ENCODE measurements at places on chromosomes 7 and 10. TPM values are rescaled to one million over a fixed set of nuclear protein-coding genes. Genes with fewer than 3 reads are reported as not detected.

DNA sequence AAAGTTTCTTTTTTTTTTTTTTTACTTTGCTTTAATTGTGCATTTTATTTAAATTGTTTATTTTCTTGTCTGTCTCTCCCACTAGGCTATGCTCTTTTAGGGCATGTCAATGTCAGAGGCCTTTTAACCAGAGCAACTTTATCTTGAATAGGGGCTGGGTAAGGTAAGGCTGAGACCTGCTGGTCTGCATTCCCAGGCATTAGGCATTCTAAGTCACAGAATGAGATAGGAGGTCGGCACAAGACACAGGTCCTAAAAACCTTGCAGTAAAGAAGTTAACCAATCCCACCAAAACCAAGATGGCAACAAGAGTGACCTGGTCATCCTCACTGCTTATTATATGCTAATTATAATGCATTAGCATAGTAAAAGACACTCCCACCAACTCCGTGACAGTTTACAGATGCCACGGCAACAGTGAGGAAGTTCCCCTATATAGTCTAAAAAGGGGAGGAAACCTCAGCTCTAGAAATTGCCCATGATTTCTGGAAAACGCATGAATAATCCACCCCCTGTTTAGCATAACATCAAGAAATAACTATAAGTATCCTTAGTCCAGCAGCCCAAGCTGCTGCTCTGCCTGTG, 47.0 kb upstream of the FRMD4A start:
- DNase-seq, result no peak

GRCh38 chr10:132151951-132152505, 34.7 kb upstream of the DPYSL4 start:
- peak; percentile 26 for DNase-seq

DNA sequence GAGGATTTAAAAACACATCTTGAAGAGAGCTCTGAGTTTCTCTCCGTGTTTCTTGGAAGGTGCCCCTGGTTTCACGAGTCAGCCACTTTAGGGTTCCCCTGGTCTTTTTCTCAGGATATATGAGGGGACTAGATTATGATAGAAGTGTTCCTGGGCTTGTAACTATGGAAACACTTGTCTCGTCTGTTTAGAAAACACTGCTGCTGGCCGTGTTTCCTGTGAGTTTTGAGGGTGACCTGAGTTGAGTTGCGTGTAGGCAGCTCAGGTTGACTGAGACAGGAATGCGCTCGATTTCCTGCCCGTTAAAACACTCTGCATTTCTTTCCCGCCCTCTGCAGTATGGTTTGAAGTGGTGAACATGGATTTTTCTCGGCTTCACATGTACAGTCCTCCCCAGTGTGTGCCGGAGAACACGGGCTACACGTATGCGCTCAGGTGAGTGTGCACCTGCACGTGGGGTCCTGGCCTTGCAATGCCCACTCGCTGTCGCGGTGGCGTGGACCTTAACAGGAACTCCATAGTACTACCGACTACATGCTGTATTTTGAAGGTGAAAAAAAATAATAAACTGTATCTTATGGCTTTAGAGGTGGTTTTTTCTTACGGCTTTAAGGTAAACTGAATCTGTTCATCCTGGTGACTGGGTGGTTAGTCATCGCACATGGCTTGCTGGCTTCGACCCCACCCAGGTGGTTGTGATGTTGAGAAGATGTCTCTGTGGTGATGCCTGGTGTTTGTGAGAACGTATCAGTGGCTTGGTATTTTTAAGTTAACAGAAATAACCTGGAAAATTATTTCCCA, at the start of gene SUN1:
SUN1 (plus strand) TSS at position 310 of the 801 bp plus-strand sequence; CDS start at position 359, 49 bp downstream.
- DNase-seq, result no peak

The MMP21 gene
- 0.14 TPM for total RNA-seq

GRCh38 chr7:90763108-90763507, 167.0 kb downstream of the CDK14 start:
- no peak for DNase-seq

DNA sequence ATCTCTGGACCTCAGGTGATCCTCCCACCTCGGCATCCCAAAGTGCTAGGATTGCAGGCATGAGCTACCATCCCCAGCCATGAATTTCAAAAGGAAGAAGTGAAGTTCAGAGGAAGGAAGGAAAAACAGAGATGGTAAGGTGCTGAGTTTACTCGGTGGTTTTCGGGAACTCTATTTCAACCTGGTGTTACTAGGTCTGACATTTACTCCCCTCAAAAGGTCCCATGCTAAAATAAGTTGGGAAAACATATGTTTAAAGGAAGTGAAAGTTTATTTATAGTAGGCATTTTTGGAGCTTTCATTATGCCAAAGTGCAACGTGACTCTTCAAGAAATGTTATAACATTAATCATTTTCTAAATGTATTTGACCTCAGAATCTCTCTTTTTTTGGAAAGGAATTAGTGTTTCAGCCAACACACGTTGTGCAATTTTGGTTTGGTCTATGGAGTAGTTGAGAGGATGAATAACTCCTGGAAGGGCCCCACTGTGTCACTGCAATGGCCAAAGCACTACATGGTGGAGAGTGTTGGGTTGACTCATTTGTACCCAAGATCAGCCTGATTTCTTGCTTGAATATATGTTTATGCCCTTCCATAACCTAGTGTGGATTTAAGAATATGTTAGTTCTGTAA, 114.7 kb upstream of the FAM171A1 start:
- no peak for DNase-seq

The RHOBTB1 gene
- 5.3 TPM for total RNA-seq

DNA sequence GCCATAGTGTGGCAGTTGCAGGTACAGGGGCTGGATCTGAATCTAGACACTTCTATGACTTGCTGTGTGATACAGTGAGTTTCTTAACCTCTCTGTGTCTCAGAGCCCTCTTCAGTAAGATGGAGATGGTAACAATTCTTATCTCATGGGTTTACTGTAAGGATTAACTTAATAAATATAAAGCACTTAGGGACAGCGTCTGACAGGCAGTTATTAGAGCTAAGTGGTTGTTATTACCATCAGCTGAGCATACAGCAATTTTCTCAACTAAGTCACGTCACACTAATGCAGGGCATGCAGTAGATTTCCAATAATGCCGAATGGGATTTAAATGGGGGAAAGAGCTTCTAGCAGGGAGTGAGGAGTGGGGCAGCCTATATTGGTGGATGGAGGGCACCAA, 162.6 kb downstream of the SH2D4B start:
- no peak for DNase-seq

The GPR37 gene
- total RNA-seq, result 3.2 TPM

GRCh38 chr7:98860071-98860470, 9.7 kb downstream of the TMEM130 start:
- no peak for DNase-seq

- no peak for DNase-seq
Measured at GRCh38 chr7:143379611-143380259, 1.4 kb upstream of the ZYX start.

DNA sequence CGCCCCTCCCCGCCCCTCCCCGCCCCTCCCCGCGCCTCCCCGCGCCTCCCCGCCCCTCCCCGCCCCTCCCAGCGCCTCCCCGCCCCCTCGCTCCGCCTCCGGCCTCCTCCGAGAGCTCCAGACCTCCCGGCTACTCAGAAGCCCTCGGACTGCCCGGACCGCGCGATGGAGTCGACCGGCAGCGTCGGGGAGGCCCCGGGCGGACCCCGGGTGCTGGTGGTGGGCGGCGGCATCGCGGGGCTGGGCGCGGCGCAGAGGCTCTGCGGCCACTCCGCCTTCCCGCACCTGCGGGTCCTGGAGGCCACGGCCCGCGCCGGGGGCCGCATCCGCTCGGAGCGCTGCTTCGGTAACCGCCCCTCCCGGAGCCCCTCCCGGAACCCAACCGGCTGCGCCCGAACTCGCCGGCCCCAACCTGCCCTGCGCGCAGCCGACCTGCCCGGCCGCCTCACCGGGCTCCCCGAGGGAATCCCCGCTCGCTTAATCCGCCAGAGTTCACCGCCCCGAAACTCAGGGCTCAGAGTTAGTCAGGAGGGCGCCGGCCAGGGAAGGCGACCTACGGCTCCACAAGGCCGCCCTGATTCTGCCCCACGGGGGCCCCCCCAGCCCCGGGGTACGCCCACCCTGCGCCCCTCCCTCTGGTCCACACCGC, at the start of gene PAOX:
PAOX (plus strand) TSS at position 111 of the 649 bp plus-strand sequence; CDS start at position 166, 55 bp downstream.
- DNase-seq, result peak; percentile 68

The PDE6C gene
- not detected for total RNA-seq

DNA sequence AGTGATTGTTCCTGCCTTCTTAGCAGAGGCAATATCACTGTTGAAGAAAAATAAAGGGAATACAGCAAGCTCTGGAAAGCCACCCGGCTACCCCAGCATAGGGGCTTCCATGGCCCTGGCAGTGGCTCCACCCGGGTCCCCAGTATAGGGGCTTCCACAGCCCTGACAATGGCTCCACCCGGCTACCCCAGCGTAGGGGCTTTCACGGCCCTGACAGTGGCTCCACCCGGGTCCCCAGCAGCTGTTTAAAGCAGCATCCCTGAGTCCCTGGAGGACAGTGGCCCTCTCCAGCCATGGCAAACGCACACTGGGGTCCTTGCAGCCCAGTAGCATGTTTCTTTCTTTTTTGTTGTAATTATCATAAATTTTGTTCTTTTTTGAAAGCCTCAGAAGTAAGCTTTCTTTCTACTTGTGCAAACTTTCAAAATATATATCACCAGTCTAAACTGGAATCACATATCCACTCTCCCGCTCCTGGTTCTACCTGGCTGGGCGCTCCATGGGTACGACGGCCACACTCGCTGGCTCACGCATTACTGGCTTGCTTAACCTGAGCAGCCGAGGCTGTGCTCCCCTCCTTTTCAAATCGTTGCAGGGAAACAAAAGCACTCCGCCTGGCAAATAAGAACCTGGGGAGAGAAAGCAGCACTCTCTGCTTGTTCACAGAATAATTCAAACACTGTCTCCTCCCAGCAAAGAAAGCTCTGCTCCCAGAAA, 62.1 kb downstream of the TCERG1L start:
- DNase-seq, result no peak

The CYP3A4 gene
- 0.25 TPM for total RNA-seq

DNA sequence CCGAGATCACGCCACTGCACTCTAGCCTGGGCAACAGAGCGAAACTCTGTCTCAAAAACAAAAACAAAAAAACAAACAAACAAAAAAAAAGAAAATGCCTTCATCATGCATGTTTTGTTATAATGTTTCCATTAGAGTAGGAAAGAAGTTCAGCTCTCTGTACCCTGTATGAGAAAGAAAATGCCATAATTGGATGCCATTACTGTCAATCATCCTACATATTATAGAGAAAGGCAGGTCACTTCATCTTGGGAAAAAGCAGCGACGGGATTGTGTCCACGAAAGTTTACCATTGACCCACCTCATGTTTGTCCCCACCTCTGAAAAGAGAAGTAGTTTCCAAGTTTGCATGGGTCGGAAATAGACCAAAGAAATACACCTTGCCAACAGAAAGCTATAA, 33.8 kb downstream of the SEC61G start:
- no peak for DNase-seq

The ZNF853 gene
- 6.6 TPM for total RNA-seq

The THSD7A gene
- total RNA-seq, result 0.87 TPM

DNA sequence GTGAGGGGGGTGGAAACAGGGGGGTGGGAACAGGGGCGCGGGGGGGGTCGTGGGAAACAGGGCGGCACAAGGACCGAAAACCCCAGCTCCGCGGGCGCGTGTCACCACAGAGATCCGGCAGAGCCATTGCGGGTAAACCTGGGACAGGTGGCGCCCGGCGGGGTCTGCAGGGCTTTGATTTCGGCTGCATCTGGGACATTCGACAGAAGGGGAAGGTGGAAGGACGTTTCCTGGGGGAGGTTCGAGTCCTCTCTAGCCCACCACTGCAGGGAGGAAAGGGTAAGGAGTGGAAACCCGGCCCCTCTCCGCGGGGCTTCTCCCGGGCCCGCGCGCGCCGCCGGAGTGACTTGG, 7.5 kb downstream of the NKX2-3 start:
- no peak for DNase-seq

DNA sequence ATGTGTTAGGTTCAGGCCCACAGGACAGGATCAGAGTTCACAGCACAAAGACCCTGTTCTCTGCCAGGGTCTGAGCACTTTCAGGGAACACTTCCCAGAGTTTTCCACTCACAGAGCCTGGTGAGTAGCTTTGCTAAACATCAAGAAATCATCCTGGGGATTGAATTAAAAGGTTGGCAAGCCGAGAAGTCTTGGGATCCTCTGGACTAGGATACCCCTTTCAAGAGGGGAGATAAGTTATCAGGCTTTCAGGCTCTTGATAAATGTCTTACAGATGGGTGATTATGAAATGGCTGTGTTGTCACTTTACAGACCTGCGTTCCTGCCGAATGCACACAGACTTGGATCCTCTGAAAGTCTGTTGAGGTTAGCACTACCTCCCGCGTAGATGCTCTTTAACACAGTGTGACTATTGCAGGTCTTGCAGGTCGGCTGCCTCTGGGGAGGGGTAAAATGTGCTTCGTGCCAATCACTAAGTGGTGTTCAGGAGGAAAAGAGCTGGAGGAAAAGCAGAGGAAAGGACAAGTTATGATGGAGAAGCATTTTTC, 473.5 kb upstream of the AKR1E2 start:
- DNase-seq, result no peak

GRCh38 chr10:102965311-102965851, 47.3 kb downstream of the CNNM2 start:
- no peak for DNase-seq

The STRIP2 gene
- 0.37 TPM for total RNA-seq

The SPDYE1 gene
- total RNA-seq, result not detected

- no peak for DNase-seq
Measured at GRCh38 chr7:117014099-117014656, 60.9 kb downstream of the ST7 start.

DNA sequence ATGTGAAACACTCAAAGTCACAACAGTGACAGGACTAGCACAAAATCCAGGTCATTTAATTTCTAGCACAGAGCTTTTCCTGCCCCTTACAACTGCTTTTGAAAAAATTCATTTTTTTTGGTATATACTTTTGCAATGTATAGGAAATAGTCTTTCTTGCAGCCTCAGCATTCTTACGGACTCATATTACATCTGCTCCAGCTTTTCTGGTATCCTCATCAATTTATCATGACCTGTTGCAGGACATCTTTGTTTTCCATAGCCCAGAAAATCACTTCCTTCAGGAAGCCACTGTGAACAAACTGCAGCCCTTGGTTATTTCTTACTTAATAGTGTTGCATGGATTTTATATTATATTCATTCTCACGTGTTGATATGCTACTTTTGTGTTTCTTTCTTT, 347.9 kb upstream of the MTPN start:
- no peak for DNase-seq

- DNase-seq, result no peak
Measured at GRCh38 chr10:31698181-31698830, 230.3 kb downstream of the ARHGAP12 start.

GRCh38 chr10:15570738-15571339, 148.9 kb downstream of the ITGA8 start:
- DNase-seq, result no peak

The GBX1 gene
- total RNA-seq, result not detected

The NCF1 gene
- 4.6 TPM for total RNA-seq

DNA sequence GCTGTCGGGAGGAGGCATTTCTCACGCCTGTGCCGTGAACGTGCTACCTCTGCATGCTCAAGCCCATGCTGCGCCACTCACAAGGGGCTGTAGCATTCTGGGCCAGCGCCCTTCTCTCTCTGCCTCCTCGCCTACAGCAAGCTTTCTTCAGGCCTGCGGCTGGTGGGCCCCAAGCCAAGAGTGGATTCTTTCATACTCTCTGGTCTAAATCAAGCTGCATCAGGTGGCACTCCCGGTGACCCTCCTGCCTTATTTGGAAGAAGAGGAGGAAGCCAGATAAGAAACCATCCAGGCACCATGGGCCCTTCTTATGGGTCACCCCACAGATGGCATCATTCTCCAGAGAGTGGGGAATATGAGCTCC, 86.7 kb upstream of the DUSP5 start:
- DNase-seq, result no peak

- no peak for DNase-seq
Measured at GRCh38 chr10:116026315-116026714, 246.7 kb downstream of the GFRA1 start.

- DNase-seq, result no peak
Measured at GRCh38 chr10:103784089-103784488, 71.3 kb downstream of the SH3PXD2A start.
